CD14-positive monocyte (primary cell): ENCODE measurements at places on chromosomes 12 and 14.

- DNase-seq = no peak
Measured at GRCh38 chr12:71954083-71954778, 15.6 kb downstream of the TPH2 start.

- DNase-seq = peak; percentile 29
Measured at GRCh38 chr14:77965919-77966435, 166.1 kb downstream of the ADCK1 start.

GRCh38 chr14:75981426-75982265 lies at the start of gene TGFB3:
TGFB3 (minus strand) TSS chr14:75981995; CDS start chr14:75980893, 1,102 bp downstream.
- DNase-seq = peak; percentile 23

DNA sequence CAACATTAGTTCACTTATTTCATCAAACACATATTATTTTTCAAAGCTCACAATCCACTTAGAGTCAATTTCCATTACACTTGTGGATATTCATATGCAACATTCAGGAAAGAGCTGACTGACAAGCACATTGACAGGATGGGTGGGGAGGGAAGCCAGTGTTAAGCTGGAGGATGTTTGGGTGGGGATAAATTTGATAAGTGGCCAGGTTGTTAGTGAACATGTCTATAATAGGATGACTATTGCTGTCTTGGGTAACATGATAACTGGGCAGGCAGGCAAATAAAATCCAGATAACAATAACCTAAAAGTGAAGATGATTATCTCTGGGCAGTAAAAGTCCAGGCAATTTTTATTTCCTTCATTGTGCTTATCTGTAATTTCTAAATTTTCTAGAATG lies 73.8 kb upstream of the OSBPL8 start:
- DNase-seq = no peak

- DNase-seq = no peak
Measured at GRCh38 chr12:85461127-85461526, 181.1 kb downstream of the ALX1 start.

DNA sequence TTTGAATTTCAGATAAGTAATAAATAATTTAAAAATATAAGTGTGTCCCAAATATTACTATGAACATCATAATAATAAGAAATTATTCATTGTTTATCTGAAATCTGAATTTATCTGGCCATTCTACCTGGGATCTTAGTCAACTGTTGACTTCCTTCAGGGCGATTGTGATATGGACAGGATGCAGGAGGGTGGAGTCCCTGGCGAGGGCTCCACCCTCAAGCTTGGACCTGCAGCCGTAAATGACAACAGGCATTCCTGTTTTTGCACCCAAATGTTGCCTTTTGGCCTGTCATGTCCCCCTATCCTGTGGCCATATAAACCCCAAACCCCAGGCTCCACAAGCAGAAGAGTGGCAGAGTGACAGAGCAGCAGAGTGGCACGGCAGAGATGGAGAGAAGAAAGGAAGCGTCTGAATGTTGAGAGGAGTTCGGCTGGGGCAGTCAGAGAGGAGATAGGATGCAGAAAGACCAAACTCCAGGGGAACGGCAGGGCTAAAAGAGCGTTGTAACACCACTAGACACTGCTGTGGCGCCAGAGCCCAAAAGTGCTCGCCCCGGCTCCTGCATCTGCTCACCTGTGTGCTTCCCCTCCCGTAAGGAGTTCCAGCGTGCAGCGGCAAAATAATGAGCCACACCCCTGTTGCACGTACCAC lies 39.4 kb upstream of the FUT8 start:
- DNase-seq = no peak

DNA sequence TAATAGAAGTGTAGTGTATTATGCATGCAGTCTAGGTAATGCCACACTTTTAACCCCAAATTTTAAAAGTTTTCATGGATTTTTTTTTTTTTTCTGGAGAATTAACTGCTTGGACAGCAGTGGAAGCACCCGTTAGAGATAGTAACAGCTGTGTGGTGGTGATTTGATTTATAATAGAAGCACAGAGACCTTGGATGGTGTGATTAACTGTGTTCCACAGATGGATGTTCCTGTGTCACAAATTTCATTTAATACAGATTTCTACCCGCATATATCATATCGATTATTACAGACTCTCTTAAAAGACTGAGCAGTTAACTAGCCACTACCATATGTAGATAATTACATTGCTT lies 47.0 kb downstream of the IFT81 start:
- no peak for DNase-seq

DNA sequence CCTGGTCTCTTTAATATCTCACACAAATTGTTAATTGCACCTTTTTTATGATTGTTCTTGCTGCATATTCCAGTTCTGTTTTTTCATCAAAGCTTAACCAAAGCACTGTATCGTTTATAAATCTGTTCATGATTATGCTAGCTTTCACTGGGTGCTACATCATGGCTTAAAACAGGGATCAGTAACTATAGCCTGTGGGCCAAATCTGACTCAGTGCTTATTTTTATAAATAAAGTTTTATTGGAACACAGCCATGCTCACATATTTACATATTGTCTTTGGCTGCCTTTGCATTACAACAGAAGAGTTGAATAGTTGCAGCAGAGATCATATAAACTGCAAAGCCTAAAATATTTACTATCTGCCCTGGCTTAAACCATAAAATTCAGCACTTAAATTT lies 183.4 kb upstream of the NRXN3 start:
- DNase-seq = no peak

- no peak for DNase-seq
Measured at GRCh38 chr12:93180566-93180965, 197.2 kb upstream of the NUDT4 start.

DNA sequence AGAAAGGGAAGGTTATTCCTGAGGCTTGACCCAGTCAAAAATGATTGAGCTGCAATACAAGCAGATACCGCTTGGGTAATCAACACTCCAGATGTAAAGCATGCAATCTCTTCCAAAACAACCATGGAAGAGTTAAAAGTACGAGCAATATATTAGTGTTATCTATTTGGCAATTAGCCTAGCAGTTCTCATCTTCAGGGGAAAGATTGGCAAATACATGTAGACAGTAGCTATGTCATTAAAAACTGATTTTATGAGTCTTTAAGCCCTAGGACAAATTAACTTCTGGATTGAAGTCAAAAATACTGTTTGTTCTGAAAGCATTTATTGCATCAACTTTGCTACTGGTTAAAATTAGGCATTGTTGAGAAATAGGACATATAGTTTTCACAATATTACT lies 9.3 kb upstream of the GYS2 start:
- peak; percentile 31 for DNase-seq

DNA sequence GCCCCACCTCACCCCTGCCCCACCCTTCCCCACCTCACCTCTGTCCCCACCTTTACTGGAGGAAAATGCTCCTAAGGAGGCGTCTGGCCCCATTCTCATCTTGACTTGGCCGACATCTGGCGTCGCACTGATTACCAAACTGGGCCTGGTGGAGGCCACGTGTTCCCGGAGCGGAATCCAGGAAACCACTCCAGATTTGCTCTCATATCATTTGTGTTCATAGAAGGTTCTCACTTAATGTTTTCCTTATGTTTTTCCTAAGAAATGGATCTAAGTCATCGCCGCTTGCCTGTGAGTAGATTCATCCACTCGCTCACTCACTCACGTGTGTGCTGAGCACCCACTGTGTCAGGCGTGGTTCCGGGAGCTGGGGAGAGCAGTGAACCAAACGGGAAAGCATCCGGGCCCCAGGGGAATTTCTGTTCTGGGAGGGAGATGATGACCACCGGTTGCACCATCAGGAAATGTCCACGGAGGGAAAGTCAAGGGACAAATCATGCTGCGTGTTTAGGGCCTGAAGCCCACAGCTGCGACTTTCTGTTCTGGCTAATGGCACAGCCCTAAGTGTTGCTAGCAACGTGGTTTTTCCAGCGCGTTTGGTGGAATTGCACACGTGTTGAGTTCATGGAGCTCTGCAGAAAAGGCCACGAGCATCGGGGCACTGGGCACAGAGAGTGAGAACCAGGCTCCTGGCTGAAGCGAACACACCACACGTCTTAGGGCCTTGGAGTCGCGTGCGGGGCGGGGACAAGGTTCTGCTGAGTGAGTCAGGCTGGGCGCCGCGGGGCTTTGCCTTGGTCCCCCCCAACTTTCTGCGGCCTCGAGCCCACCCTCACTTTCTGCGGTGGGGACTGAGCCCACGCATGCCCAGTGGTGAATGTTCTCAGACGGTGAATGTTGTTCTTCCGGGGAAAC lies 57.7 kb downstream of the ADGRD1 start:
- no peak for DNase-seq

DNA sequence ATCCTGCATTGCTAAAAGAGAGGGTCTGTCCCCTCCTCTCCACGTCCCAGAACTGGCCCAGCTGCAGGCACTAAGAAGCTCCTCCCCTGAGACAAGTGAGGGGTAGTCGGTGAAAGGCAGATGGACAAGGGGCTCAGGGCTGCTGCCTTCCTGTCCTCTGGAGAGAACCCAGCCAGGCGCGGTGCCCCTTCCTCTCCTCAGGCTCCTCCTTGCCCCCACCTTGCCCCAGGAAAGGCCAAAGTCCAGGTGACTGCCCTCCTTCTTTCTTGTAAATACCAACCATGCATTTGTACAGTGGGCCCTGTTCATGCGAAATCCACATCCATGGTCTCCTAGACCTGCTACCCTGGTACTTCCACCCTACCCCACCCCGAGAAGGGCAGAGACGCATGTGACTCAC lies 9.7 kb downstream of the PPP1R1A start:
- DNase-seq = no peak

DNA sequence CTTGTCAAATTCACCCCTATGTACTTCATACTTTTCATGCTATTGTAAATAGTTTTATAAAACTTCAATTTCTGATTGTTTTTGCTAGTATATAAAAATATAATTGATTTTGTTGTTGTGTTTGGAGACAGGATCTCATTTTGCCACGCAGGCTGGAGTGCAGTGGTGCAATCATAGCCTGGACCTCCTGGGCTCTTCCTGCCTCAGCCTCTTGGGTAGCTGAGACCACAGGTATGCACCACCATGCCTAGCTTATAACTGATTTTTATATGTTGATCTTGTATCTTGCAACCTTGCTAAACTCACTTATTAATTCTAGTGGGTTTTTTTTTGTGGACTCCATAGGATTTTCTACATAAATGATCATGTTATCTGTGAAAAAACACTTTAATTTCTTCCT lies 23.5 kb downstream of the ATP5MC2 start:
- DNase-seq = no peak

DNA sequence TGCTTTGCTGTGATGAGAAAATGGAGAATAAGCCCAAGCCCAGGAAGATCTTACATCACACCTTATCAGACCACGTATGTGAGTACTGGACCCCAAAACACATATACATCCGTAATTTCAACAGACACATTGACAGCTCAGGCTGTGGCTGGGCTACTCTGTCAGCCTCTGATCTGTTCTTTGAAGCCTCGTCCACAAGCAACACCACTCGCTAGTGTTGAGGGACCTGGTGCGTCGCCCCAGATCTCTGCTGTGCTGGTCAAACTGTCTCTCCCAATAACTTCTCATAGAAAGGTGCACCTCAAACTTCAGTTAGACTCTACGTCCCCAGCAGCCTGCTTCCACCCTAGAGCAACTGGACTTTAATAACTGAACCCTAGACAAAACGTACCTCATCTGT lies 10.6 kb upstream of the SFSWAP start:
- no peak for DNase-seq

- DNase-seq = no peak
Measured at GRCh38 chr12:116153113-116153512, 124.4 kb downstream of the MED13L start.

DNA sequence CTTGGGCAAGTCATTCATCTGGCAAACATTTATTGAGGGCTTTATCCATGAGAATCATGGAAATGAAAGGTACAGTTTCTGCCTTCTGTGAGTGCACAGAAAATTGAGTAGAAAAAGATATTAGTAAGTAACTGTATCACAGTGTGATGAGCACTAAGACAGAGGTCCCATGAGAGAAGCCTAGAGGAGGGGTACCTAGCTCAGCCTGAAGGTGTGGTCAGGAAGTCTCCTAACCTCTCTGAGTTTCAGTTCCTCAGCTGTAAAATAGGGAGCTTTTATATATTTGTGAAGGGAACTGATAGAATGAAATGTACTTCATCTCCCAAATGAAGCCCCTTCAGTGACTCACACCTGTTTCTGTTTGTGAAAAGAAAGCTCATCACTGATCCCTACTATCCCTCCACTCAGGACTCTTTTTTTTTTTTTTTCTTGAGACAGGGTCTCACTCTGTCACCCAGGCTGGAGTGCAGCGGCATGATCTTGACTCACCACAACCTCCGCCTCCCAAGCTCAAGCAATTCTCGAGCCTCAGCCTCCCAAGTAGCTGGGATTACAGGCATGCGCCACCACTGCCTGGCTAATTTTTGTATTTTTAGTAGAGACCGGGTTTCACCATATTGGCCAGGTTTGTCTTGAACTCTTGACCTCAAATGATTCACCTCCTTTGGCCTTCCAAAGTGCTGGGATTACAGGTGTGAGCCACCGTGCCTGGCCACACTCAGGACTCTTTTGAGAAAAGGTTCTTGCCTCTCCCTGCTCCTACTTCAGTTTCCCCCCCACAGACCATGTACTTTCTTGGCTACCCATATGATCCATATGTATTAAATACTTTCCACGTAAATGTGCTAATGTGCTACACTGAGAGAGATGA lies 93.7 kb upstream of the FUT8 start:
- no peak for DNase-seq

GRCh38 chr14:20734430-20734806 lies 11.3 kb upstream of the EDDM3A start:
- DNase-seq = no peak

DNA sequence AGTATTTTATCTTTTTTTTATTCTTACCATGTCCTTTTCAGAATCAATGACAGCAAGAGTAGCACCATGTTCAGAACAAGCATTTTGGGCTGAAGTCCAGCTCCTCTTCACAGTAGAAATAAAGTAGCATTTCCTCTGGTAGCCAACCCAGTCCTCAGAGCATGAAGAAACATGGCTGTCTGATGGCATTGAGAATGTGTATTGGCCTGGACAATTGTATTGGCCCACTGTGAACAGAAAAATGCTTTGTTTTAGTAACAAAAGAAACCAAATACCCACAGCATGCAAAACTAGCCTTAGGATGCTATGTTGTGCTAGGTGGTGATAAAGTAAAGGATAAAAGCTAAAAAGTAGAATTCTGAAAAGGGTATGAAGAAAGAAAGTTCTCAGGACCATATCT lies 5.7 kb downstream of the CD69 start:
- DNase-seq = no peak

DNA sequence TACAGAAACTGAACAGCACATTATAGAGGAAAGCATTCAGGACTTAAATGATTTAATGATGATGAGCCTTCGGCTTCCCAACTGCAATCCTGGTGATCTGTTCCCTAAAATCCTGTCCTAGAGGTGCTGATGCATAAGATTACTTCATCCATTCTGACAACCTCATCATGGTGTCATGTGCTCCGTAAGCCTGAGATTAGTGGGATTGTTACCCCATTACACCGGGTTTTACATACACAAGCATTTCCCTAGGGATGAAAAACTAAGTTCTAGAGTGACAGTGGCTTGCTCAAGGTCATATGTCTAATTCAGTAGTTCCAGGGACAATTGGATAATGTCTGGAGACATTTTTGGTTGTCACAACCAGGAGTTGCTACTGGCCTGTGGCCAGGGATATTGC lies 2.5 kb upstream of the RNASE13 start:
- DNase-seq = no peak
